T-helper 2 cell treated with Interferon-gamma antibody and Interleukin-4, amounts not matched to agents 5 μg/mL and 100 μg/mL, for 36 hours (primary cell): ENCODE measurements at places on chromosomes 1 and 21.

DNA sequence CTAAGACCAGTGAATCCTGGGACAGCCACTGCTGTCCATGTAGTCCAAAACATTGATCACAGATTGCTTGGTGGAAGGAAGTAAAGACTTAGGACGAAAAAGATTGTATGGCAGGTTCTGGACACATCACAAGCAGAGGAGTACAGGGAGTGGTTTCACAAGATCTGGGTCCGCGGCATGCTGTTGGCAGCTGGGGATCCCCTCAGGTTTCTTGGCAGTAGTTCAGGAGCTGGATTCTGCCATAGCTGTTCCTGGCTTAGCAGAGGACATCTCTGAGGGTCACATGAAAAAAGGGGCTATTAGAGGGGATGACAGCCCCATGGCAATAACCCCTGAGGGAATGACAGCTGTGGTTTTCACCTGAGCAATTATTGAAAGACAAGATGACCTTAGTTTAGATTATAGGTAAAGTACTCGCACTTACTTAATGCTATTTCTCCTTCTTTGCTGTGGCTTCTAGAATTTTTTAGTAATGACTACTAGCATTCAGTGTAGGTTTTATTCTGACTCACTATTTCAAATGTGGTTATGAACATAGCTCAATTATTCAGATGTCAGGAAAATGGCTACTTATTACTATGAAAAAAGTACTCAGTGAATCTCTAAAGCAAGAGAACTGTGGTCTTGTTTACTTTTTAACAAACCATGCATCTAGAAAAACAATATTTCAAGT lies 8.2 kb downstream of the KRTAP27-1 start:
- no peaks in the 10 kb centered on the region for H3K27me3 ChIP-seq
- H3K4me3 ChIP-seq, result no peak overlapping the region
- no peak for DNase-seq
- no peaks in the 10 kb centered on the region for H3K4me1 ChIP-seq
- no peaks in the 10 kb centered on the region for H3K36me3 ChIP-seq

DNA sequence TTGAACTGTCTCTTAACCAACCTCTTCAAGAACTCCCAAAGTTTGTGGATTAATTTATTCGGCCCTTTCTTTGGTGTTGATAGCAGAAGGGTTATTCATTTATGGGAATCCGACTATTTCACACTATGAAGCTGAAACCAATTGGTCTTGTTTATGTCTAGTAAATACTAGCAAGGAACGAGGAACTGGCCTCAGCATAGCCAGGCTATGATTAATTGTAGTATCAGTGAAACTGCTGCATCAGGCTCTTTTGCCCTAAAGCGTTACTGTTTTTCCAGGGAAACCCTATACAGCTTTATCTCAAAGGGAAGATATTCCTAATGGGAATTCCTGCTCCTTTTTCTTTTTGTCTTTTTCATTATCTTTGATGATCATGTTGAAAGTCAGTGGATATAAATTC lies 35.1 kb downstream of the CLEC20A start:
- H3K27me3 ChIP-seq, result no peaks in the 10 kb centered on the region
- H3K4me3 ChIP-seq, result no peak overlapping the region
- H3K27ac ChIP-seq, result no peak overlapping the region
- H3K36me3 ChIP-seq, result no peaks in the 10 kb centered on the region
- no peak for DNase-seq

GRCh38 chr1:105641407-105641806 lies 1415.1 kb upstream of the PRMT6 start:
- no peaks in the 10 kb centered on the region for H3K4me1 ChIP-seq
- no peak for DNase-seq
- H3K27ac ChIP-seq, result no peak overlapping the region
- H3K27me3 ChIP-seq, result no peaks in the 10 kb centered on the region
- no peak overlapping the region for H3K4me3 ChIP-seq

DNA sequence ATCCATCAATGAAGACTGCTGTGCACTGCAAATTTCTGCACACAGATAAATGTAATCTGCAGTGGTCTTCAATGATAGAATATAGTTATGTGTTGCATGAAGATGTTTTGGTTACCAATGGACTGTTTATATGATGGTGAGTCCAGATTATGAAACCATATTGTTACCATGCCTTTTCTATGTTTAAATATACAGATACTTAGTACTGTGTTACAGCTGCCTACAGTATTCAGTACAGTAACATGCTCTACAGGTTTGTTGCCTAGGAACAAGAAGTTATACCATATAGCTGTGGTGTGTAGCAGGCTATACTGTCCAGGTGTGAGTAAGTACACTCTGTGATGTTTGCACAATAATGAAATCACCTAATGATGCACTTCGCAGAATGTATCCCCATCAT lies 40.8 kb downstream of the SORT1 start:
- peaks cover 30% of the 10 kb centered on the region for H3K27me3 ChIP-seq
- H3K36me3 ChIP-seq, result no peaks in the 10 kb centered on the region
- no peak overlapping the region for H3K27ac ChIP-seq
- DNase-seq, result no peak
- no peak overlapping the region for H3K4me3 ChIP-seq

DNA sequence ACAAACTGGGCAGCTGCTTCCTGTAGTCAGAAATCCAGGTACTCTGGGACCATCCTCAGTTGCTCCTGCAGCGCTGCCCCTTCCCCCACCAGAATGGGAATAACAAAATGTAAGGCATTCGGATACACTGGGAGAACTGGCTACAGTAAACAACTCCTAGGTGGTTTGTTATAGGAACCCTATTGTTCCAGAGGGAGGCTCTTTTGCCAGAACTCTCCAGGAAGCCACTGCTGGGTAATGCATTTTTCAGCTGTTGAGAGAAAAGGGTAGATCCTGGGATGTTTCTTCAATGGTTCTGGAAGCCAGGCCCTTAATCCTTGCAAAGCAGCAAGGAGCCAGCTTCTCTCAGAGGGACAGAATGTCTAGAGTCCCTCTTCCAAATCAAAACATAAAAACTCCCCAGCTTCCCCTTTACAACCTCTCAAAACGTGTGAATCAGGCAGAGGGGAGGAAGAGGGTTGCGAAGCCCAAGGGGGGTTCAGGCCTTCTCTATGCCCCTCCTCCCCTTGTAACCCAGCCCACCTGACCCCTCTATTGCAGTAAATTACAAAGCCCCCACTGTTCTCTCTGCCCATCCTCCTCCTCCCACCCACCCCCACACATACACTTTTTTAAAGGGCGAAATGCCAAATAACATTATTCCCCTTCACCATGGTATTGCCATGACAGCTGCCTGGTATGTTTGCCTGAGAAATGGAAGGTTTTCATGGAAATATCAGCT lies 29.1 kb downstream of the PLPP3 start:
- H3K4me3 ChIP-seq, result no peak overlapping the region
- no peaks in the 10 kb centered on the region for H3K36me3 ChIP-seq
- H3K27ac ChIP-seq, result no peak overlapping the region
- H3K4me1 ChIP-seq, result no peaks in the 10 kb centered on the region
- no peaks in the 10 kb centered on the region for H3K27me3 ChIP-seq

DNA sequence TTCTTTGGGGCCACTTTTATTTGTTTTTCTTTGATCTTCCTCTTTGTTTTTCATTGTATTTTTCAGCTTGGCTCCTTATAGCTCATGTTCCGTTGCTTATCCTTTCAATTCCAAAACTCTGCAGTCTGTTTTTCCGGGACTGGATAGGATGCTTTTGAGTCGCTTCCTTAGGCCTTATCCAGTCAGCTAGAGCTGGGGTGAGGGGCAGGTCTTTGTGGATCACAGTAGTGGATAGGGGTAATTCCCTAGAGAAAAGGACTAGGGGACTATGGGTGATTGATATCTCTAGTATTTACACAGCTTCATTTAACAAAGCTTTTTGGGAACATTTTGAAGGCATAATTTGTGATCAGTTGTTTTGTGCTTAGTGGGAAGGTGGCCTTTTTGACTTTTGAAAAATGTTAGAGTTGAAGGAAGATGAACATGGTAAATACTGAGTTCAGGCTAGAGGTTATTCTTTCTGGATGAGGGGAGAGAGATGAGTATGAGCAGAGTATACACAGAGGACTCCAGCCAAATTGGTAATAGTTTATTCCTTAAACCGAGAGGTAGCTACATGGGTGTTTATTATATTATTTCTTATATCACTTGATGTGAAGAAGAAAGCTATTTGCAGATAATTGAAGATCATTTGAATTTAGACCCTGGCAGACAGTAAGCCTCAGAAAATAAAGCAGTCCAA lies 22.5 kb downstream of the CEP350 start:
- peaks cover 16% of the 10 kb centered on the region for H3K36me3 ChIP-seq
- H3K4me3 ChIP-seq, result no peak overlapping the region
- DNase-seq, result no peak
- H3K4me1 ChIP-seq, result peaks cover 4% of the 10 kb centered on the region
- no peaks in the 10 kb centered on the region for H3K27me3 ChIP-seq

GRCh38 chr1:155961937-155962336 lies 16.4 kb downstream of the ARHGEF2 start:
- peak overlapping the region; percentile 49 for H3K27ac ChIP-seq
- H3K27me3 ChIP-seq, result no peaks in the 10 kb centered on the region
- peaks cover 75% of the 10 kb centered on the region for H3K36me3 ChIP-seq
- DNase-seq, result no peak
- no peak overlapping the region for H3K4me3 ChIP-seq

GRCh38 chr1:44591381-44591780 lies 82.9 kb downstream of the TMEM53 start:
- H3K4me1 ChIP-seq, result no peaks in the 10 kb centered on the region
- H3K27me3 ChIP-seq, result no peaks in the 10 kb centered on the region
- DNase-seq, result no peak
- no peak overlapping the region for H3K4me3 ChIP-seq
- no peaks in the 10 kb centered on the region for H3K36me3 ChIP-seq

GRCh38 chr1:70256664-70257063 lies 35.5 kb downstream of the SRSF11 start:
- peaks cover 13% of the 10 kb centered on the region for H3K36me3 ChIP-seq
- H3K4me1 ChIP-seq, result no peaks in the 10 kb centered on the region
- H3K27ac ChIP-seq, result no peak overlapping the region
- no peak for DNase-seq

DNA sequence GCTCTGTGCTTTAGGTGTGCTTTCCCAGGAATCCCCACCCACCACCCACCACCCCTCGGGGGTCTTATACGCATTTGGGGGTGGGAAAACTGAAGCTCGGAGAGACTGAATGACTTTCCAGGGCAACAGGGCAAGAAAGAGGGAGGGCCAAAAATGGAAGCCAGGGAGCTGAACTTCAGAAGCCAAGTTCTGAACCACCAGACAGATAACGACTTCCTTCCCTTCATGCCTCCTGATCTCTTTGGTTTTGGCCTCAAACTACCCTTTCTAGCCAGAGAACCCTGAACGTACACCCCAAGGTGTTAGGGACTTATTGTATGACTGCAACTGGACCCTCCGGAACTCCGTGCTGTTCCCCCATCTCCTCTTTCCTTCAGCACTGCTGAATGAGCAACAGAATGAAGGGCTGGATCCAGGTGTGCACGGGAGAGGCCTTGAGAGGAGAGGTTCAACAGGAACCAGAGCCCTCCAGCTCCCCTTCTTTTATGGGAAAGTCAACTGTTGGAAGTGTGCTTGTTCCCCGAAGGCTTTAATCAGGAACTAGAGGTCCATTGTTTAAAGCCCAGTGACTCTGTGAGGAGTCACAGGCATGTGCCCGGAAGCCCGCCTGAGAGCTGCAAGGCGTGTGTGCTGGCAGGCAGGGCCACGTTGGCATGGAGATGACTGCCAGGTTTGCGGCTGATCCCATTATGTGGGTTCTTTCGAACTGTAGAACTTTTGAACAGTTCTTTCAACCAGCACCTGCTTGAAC lies 3.1 kb downstream of the BACE2 start:
- peaks cover 32% of the 10 kb centered on the region for H3K27me3 ChIP-seq
- H3K4me1 ChIP-seq, result peaks cover 8% of the 10 kb centered on the region
- no peak overlapping the region for H3K4me3 ChIP-seq
- no peak overlapping the region for H3K27ac ChIP-seq

DNA sequence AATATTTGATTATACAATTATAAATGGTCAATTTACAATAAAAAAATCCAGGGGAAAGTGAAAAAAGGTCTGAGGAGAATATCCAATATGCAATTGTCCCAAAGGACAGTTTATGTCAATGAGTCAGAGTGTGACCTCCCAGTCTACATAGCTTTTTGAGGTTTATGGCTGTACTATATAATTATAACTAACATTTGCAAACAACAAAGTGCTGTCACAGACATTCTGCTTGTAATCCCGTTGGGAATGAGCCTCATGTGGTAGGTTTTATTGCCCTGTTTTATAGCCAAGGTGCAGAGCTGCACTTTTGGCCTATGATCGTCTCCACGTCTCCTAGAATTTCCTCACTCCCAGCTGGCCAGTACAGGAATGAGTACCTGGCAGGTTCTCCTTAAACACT lies 103.8 kb downstream of the ADSS2 start:
- no peaks in the 10 kb centered on the region for H3K36me3 ChIP-seq
- DNase-seq, result no peak
- H3K27ac ChIP-seq, result no peak overlapping the region
- peaks cover 10% of the 10 kb centered on the region for H3K4me1 ChIP-seq

DNA sequence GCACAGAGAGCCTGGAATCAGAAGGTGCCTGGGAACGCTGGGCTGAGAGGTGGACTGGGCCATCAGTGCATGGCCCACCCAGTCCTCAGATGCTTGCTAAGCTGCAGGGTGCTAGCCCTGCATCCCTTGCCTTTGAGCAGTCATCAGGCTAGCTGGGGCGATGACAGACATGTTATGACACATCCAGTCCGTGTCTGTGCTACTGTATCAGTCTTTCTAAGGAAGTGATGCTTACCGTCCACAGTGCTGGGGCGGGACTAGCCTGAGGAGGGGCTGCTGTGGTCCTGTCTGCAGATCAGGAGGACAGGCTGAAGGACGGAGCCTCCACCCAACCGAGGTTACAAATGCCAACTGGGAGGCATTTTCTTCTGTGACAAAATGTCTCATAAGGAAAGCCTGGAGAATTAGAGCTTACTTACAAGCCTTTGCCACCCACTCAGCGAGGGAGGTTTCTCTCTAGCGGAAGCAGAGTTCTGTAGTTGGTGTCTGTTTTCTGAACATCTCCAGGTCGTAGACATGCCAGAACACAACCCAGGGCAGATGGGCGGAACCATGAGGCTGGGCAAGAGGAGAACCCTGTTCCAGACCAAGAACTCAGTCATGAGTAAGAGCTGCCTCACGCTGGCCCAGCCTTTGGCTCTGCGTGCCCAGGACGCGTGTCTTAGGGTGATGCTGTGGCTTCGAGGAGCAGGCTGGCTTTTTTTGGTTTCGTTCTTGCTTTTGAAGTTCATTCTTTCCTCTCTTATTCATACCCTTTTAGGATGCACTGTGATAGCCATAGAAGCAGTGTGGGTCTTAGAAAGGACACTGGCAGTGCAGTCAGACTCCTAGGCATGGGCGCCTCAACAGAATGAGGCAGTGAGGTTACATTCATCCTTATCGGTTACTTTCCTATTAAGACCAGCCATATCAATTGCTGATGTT lies 14.3 kb downstream of the SLFNL1 start:
- peaks cover 78% of the 10 kb centered on the region for H3K36me3 ChIP-seq
- peaks cover 18% of the 10 kb centered on the region for H3K4me1 ChIP-seq
- H3K27me3 ChIP-seq, result no peaks in the 10 kb centered on the region
- DNase-seq, result no peak
- H3K27ac ChIP-seq, result no peak overlapping the region
- H3K4me3 ChIP-seq, result no peak overlapping the region
